ENCODE measurements at places on chromosomes 11 and 22.

DNA sequence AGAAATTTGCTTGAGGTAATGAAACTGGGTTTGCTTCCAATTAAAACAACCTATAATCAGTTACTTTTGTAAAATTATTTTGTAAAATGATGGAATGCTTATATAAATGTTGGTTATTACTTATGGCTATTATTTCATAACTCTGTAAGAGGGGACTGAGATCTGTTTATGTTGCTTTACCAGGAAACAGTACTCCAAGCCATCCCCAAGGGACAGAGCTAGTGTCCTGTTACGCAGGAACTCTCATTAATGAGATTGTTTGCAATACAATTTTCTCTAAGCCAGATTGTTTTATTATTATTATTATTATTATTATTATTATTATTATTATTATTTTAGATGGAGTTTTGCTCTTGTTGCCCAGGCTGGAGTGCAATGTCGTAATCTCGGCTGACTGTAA, 2.3 kb upstream of the NOX4 start:
- no peaks in the 10 kb centered on the region for H3K4me1 ChIP-seq
- DNase-seq = no peak
- no peak overlapping the region for H3K27ac ChIP-seq

GRCh38 chr22:44777364-44777755, 25.0 kb downstream of the ARHGAP8 start:
- DNase-seq = no peak
- H3K36me3 ChIP-seq = no peaks in the 10 kb centered on the region
- no peak overlapping the region for H3K4me3 ChIP-seq
- H3K27me3 ChIP-seq = no peaks in the 10 kb centered on the region
- no peaks in the 10 kb centered on the region for H3K4me1 ChIP-seq

DNA sequence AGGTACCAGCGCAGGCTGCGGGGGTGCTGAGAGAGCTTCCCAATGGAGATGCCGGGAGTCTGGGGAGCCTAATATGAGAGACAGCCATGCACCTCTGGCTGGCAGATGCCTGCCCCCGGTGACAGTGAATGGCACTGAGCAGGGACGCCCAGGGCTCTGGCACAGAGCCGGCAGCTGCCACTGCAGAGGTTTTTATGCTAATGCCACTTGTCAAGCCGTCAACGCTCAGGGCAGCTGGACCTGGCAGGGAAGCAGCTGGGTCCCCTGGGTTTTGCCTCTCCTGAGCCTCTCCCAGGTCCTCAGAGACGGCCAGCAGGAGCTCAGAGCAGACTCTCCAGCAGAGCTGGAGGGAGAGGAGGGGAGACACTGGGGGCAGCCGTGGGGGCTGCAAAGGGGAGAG, 573.6 kb downstream of the BUD13 start:
- peak; percentile 24 for DNase-seq
- H3K4me1 ChIP-seq = peaks cover 2% of the 10 kb centered on the region
- H3K27ac ChIP-seq = no peak overlapping the region
- H3K36me3 ChIP-seq = no peaks in the 10 kb centered on the region
- H3K4me3 ChIP-seq = no peak overlapping the region

DNA sequence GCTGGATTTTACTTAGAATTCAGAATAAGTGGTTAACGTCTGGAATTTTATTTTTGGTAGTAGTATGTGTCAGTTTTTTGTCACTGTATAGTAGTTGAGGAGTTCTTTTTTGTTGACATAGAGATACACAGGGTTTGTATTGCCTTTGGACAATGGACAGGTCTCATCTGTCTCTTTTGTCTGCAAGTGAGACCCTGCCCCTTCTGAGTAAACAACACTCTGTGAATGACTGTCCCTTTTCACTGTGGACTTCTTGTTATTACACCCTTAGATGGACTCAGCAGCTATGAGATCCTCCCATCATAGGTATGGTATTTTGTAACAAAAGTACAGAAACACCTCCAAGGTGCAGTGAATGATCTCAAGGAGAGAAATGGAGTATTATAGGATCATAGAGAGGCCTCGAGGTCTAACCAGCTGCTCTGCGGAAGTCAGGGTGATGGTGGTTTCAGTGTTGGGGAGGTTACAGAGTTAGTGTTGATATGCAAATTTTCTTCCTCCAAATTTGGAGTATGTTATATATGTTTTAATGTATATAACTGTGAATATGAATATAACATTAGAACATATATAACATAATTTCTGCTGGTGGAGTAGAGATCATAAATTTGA, 7.8 kb downstream of the PPP6R3 start:
- no peaks in the 10 kb centered on the region for H3K27me3 ChIP-seq
- no peaks in the 10 kb centered on the region for H3K36me3 ChIP-seq
- no peak overlapping the region for H3K4me3 ChIP-seq

DNA sequence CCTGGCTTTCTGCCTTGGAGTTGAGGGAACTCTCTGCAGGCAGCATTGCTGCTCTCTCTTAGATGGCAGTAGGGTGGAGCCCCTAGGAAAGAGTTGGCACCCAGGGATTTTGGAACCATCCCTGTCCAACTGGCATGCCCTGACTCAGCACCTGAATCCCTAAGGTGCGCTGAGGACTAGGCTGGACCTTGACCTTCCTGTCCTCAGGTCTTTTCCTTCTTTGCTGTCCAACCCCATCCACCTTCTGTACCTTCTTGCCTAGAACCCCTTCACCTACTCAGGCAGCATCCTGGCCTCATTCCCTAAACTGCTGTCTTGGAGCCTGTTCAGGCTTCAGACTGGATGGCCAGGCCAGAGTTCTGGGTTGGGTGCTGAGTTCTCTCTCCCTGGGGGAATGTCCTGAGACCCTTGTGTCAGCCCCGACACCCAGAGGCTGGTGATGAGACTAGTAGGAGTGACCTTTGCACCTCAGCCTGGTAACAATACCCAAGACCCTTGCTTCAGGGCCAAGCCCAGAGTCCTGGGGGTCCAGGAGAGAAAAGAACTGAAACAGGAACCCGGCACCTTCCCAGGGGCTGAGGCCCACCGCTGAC, 2.5 kb upstream of the POLD4 start:
- peaks cover 3% of the 10 kb centered on the region for H3K36me3 ChIP-seq
- H3K4me1 ChIP-seq = peaks cover 74% of the 10 kb centered on the region
- H3K27ac ChIP-seq = peak overlapping the region; percentile 99
- no peak for DNase-seq
- H3K27me3 ChIP-seq = no peaks in the 10 kb centered on the region

DNA sequence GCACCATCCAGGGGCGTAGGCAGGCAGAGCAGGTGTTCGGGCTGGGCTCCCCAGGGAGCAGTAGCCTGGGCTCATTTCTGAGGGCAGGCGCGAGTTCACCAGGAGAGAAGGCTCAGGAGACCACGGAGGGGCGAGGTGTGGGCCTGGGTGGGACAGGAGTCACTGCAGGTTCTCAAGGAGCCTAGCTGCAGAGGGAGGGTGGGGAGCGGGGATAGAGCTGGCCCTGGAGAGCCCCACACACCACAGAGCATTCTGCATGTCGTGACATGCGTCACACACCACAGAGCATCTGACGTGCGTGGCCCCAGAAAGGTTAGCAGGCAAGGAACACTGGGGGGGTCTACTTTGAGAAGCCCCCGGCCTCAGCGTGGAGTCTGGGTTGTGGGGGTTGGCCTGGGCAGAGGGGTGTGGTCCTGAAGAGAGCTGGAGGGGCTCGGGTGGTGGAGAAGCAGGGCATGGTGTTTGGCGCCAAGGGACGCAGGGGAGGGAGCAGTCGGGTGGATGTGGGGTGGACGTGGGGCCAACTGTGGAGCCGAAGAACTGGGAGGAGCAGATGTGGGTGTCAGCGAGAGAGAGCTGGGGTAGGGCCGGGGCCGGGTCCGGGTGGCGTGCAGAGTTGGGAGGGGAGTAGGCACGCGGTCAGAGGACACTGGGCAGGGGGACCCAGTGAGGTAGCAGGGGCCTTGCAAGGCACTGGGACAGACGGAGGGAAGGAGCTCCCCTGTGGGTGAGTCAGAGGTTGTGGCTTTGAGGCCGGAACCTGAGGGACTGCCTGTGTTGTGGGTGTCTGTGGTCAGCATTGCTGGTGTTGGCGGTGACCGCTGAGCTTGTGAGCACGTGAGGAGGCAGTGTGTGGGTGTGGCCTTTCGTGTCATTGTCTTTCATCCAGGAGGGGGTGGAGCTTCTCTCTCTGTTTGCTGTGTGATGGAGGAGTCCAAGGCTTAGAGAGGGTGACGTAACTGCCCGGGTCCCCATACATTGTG, 25.5 kb downstream of the CTTN start:
- H3K4me3 ChIP-seq = no peak overlapping the region
- H3K36me3 ChIP-seq = peaks cover 99% of the 10 kb centered on the region
- no peaks in the 10 kb centered on the region for H3K27me3 ChIP-seq
- H3K27ac ChIP-seq = no peak overlapping the region
- no peaks in the 10 kb centered on the region for H3K4me1 ChIP-seq
- no peak for DNase-seq

Measured in heart right ventricle (tissue), 16 donors.